ENCODE measurements at places on chromosomes 4 and X.

DNA sequence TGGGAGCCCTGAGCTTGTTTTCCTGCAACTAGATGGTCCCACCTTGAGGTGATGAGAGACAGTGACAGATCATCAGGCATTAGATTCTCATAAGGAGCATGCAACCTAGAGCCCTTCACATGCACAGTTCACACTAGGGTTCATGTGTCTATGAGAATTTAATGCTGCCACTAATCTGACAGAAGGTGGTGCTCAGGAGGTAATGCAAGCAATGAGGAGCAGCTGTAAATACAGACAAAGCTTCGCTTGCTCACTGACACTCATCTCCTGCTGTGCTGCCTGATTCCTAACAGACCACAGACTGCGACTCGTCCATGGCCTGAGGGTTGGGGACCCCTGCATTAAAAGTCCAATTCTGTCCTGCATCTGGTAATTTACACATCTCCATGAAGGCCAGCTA, 141.6 kb downstream of the KCNIP4 start:
- no peak for DNase-seq

DNA sequence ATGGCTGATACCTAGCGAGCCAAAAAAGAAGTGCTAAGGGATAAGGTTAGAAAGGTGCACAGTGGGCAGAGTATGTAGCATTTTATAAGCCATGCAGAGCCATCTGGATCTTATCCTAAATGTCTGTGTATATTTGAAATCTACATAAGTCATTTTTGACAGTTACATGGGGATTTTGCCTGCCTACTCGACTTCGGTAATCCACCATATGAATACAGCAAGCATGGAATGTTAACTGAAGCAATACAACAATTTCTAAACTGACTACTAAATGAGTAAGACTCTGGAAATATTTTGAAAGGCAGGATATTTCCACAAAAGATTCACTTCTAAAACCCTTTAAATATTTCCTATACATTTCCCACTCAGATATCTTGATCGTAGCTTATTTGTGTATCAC, 122.5 kb downstream of the KCNIP4 start:
- DNase-seq = no peak

DNA sequence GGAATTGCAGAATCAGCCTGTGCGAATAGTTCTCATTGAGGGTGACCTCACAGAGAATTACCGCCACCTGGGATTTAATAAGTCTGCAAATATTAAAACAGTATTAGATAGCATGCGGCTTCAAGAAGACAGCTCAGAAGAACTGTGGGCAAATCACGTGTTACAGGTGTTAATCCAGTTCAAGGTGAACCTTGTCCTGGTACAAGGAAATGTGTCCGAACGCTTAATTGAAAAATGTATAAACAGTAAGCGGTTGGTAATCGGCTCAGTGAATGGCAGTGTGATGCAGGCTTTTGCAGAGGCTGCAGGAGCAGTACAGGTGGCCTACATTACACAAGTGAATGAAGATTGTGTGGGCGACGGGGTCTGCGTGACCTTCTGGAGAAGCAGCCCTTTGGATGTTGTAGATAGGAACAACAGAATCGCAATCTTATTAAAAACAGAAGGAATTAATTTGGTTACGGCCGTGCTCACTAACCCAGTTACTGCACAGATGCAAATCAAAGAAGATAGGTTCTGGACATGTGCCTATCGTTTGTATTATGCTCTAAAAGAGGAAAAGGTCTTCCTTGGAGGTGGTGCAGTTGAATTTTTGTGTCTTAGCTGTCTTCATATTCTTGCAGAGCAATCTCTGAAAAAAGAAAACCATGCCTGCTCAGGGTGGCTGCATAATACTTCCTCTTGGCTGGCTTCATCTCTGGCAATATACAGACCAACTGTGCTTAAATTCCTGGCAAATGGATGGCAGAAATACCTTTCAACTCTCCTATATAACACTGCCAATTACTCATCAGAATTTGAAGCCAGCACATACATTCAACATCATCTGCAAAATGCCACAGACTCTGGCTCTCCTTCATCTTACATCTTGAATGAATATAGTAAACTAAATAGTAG, 10.7 kb downstream of the BBS12 start:
- DNase-seq = no peak

DNA sequence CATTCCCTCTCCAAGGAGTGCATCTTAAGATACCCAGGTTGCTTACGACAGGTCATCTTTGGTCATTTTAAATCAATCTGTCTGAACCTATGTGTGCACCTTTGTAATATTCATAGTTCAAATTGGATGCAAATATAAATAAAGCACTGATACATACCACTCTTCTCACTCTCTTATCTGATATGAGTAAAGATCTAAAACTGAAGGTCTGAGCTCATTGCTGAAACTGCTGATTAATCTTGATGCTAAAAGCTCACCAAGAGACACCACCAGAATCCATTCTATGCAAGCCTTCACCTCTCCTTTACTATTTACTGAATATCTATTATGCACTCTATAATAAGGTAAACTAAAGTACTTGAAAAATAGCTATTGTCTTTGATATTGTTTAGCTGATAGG, 16.6 kb downstream of the HSD17B13 start:
- no peak for DNase-seq

DNA sequence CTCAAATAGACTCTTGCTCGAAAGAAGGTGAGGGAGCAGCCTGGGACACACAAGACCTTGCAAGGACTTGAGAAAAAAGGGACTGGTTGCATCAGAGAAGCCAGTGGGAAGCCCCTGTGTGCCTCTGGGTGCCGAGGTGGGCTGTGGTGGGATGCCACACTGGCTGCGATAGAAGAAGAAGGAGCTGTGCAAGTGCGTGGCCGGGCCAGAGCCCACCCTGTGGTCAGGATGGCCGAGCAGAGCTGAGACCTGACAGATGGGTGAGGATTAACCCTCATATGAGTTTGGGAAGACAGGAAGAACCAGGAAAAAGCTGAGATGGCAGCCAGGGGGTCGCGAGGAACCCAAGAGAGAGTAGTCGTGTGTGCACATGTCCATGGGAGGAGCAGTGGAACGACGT, 44.6 kb upstream of the HGFAC start:
- DNase-seq = no peak

DNA sequence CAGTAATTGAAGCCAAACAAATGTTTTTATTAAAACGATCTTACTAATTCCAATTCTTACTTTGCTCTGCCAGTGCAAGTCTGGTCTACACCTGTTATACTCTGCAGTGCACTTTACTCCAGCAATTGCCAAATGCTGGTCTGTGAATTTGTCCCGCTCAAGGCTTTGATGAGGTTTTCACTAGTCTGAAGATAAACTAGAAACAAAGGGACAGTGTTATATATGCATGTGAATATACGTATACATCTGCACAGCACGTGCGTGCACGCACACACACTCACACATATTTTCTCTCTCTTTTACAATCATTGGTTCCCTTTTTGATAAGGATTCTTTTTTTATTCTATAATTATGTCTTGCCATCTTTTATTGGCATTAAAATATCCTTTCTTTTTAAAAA, 88.5 kb upstream of the LCORL start:
- DNase-seq = no peak

GRCh38 chr4:2938906-2939305, 24.3 kb downstream of the NOP14 start:
- no peak for DNase-seq

GRCh38 chrX:46354481-46354880, 190.7 kb downstream of the ZNF674 start:
- DNase-seq = no peak

- peak; percentile 9 for DNase-seq
Measured at GRCh38 chrX:27976284-27976683, 5.0 kb downstream of the DCAF8L1 start.

- DNase-seq = no peak
Measured at GRCh38 chr4:56757821-56758411, 63.6 kb downstream of the SPINK2 start.

DNA sequence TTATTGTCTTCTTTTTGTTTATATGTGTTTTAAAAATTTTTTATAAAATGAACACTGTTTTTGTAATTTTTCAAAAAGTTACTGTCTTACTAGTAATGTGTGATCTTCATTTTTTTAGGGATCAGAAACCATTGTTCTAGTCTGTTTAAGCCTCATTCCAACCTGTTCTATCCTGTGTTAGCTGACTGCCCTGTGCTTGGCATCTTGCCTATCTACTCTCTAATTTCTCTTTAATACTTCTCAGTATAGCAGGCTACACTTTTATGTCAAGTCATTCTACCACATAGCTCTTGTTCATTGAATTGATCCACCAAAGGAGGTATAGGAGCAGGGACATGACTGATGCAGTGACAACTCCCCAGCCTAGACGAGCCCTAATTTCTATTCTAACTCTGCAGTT, 70.2 kb upstream of the PLS3 start:
- DNase-seq = no peak

All from NCI-H2171 (cell line).